Fibroblast of lung (primary cell): ENCODE measurements at places on chromosomes 5 and 9. TPM values are rescaled to one million over a fixed set of nuclear protein-coding genes. Genes with fewer than 3 reads are reported as not detected.

The ADRB2 gene
- polyA plus RNA-seq = 0.60 and 2.9 TPM in 2 replicates

The DHX29 gene
- polyA plus RNA-seq = 8.1 and 10.8 TPM in 2 replicates

The GMCL2 gene
- polyA plus RNA-seq = not detected in 2 replicates

The FLT4 gene
- polyA plus RNA-seq = 0.14 TPM in 1 of 2 replicates, not detected in the other

The ADAMTS13 gene
- 0.45 and 0.78 TPM in 2 replicates for polyA plus RNA-seq

The DNAH5 gene
- 2.1 and 2.5 TPM in 2 replicates for polyA plus RNA-seq

- peak; percentile 21 for DNase-seq
These were observed 27.1 kb downstream of the GRAMD2B start for GRCh38 chr5:126450346-126450745.

DNA sequence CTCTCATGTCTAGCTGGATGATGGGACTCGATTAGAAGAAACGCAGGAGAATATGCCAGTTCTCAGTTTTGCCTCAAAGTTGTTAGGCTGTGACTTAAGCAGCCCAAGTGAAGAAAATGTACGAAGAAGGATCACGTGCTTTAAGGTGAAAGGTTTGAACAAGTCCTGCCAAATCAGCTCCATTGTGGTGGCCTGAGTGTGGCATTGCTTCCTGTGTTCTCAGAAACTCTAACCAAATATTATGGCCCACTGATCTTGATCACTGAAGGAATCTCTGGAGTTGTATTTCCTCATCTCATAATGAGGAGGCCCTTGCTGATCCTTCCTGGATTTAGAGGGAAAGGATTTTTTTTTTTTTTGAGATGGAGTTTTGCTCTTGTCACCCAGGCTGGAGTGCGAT is 44.0 kb downstream of the OTULIN start:
- no peak for DNase-seq

DNA sequence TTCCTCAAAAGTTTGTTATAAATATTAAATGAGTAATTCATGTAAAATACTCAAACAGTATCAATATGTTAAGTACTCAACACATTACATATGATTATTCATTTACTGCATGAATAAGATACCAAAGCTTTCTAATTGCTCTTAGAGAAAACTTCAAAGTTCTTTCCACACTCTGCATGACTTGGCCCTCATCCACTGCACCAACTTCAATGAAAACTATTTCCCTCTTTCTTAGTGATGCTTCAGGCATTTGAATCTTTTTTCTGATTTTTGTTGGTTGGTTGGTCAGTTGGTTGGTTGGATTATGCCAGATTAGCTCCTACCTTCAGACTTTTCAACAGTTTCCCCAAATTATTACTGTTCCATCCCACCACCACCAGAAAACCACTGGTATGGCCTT is 314.7 kb upstream of the RGMB start:
- DNase-seq = peak; percentile 35

GRCh38 chr9:72800328-72800994 is 152.4 kb downstream of the ALDH1A1 start:
- DNase-seq = no peak

DNA sequence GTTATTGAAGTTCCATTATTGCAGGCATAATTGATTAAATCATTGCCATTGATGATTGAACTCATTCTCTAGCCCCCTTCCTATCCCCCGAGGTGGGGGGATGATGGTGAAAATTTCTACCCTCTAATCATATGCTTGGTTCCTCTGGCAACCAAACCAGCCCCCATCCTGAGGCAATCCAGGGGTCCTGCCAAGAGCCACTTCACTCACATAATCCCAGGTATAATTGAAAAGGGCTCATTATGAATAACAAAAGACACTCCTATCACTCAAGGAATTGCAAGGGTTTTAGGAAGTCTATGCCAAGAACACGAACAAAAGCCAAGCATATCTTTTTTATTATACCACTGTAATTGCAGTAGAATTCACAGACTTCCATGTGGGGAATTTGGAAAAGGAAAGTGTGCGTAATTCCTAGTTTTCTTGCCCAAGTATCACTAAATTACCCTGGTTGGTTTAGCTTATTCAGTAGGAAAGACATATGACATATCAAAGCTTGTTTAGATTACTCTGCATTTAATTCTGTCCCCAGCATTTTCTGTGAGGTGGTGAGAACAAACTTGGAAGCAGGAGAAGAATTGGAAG is 130.7 kb upstream of the TAF11L2 start:
- no peak for DNase-seq

GRCh38 chr5:133474851-133475590 is 137.3 kb downstream of the FSTL4 start:
- DNase-seq = no peak

DNA sequence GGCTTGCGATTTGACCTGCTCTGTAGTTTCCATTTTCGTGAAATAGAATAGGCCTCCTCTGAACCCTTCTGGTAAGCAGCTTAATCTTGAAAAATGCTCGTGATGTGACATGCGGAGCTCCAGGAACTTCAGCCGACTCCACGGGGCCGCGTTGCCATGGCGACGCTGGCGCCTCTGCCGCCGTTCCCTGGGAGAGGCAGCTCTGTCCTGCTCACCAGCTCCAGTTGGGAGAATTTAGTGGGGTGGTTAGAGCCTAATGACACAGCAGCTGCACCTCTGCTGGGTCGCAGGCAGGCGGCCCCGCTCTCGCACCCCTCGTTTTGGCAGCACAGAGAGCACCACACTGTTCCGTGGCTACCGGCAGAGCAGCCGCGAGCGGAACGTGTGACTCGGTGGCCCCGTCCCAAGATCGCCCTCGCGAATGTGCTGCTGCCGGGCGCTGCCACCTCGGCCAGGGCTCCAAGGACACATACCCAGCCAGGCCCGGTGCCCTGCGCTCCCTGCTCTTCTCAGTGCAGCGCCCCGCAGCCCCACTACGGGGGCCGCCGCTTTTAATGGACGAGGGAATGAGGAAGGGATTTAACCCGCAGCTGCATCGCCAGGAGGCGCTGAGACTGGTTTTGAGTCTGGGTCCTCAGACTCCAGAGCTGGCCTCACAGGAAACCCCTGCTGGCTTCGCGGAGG is 131.2 kb upstream of the LMX1B start:
- DNase-seq = peak; percentile 72

DNA sequence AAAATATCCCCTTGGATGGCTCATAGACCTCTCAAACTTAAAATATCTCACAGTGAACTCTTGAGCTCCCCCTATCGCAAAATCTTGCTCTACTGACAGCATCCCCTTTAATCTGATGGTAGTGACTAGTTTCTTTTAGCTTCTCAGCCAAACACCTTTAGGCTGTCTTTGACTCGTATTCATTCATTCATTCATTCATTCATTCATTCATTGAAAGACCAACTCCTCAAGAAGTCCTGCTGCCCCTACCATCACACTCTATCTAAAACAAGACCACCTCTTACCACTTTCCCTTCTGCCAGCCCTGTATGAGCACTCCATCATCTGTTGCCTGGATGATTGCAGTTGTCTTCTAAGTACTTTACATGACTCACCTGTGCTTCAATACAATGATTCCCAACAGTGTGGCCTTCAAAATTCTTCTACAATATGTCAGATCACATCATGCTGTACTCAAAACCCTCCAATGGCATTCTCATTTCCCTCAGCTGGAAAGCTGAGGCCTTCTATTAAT is 46.8 kb downstream of the ITGA2 start:
- peak; percentile 39 for DNase-seq

GRCh38 chr9:117073071-117073470 is 341.8 kb downstream of the ASTN2 start:
- no peak for DNase-seq

- no peak for DNase-seq
These were observed 709.2 kb upstream of the WWC1 start for GRCh38 chr5:167582283-167582682.

DNA sequence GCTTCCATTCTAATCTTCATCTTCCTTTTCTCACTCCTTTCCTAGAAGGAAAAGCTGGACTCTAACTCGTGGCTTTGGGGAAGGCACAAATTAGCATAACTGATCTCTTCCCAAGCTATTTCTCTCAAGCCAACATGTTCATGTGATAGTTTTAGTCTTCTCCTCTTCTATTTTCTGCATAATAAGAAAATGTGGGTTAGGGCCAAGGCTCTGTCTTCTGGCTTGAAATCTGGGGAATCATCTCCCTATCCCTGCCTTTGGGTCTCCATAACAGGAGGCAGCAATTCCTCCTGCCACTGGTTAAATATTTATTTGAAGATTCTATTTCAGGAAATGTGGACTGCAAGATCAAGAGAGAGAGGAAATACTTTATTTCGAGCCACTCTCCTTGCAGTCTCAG is 1669.6 kb downstream of the MAT2B start:
- DNase-seq = no peak

DNA sequence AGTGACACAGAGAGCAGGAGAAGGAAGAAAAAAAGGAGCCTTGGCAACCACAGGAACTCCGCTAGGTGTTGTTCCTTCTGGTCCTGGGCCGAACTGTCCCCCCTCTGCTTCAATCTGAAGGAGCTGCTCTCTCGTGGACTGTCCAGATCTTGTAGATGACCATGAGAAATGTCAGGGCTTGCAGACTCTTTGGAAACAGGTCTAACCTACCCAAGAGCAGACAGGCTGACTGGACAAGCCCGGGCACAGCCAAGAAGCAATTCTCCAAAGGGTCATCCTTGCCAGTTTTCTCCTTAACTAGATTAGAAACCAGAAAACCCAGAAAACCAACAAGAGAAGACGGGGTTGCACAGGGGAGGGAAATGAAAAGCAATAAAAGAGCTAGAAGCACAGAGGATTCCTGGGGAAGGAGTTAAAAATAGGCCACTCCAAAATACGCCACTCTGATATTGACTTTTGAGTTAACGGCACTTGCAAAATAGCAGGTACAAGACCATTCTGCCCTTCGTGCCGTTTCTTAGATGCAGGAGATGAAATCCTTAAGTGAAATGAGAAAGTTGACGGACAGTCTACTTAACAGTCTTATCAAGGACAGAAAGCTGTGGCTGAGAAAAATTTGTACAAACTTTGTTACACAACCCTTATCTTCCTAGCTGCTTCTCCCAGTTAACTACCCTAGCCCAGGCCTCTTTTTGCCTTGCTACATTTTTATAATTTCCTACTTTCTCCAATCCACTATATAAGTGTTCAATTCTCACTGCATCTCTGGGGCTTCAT is 5.8 kb downstream of the GCNT4 start:
- no peak for DNase-seq
